ENCODE measurements at places on chromosomes 2 and 18.

DNA sequence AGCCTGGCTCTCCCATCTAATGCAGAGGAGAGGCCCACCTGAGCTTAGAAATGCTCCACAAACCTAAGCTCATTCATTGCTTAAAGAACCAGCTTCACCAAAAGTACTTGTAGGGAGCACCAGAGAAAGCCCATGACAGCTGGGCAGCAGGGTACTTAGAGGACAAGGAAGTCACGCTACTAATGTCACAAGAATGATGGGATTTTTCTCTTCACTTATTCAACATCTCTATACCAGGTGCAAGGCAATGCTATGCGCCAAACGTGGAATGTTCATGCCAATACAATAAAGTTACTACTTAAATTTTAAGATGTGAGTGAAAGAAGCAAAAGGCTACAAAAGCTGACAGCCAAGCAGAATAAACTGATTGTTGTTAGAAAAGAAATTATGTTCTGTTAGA lies 36.0 kb downstream of the LONRF2 start:
- DNase-seq = no peak

DNA sequence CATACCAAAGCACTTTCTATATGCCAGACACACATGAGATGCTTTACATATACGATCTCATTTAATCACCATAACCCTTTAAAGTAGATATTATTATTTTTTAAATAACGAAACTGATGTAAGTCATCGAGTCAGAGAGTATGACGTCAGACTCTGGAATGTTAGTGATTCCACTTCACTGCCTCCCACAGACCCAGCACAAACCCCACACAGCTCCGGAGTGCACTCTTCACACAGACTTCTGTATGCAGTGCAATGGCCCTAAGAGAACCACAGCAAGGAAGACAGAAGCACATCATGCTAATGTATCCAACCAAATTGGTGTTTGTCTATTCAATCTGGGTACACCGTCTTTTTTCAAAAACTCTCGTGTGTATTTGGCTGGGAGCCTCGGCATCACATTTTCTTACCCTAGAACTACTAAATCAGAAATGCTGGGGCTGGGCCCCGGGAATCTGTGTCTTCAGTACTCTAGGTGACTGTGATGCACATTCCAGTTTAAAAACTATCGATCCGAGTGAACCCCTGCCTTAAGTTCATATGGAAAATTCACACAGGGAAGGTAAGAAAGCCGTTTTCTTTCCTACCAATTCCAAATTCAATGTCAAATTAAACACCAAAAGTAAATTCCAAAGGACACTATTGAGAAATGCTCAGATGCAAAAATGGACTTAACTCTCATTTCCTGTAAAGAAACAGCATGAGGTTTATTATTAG lies 117.7 kb upstream of the ACVR1C start:
- DNase-seq = no peak

DNA sequence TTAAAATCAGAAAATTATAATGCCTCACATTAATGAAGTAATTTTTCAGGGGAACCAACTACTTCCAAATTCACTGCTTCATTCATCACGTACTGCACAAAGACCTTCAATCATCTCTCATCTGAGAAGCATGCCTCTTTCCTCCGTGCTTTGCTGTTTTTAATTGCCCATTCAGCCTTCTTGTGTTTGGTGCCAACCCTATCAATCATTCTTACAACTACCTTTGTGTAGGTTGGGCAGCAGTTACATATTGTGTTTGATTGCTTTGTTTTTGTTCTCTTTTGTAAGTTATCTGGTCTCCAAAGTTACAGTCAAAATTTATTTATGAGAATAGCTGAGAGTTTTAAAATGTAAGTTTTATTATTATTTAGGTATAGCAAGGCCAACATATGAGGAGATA lies 549.0 kb upstream of the SLC8A1 start:
- DNase-seq = no peak

DNA sequence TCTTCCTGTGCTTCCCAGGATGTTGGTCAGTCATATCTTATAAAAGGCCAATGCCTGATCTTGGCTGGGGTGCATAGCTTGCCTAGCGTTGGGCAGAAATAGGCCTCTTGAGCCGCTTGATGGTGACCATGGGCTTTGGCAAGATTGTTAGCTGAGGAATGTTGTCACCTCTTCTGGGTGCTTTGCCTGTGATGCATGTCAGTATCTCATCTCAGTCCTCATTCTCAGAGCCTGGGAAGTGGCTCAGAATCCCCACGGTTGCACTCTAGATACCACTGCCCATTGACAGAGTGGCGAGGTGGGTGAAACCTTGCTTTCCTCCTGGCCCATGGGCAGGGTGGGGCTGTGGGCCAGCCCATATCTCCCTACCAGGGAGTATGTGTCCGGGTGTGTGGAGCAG lies 79.2 kb upstream of the MGAT5 start:
- no peak for DNase-seq

DNA sequence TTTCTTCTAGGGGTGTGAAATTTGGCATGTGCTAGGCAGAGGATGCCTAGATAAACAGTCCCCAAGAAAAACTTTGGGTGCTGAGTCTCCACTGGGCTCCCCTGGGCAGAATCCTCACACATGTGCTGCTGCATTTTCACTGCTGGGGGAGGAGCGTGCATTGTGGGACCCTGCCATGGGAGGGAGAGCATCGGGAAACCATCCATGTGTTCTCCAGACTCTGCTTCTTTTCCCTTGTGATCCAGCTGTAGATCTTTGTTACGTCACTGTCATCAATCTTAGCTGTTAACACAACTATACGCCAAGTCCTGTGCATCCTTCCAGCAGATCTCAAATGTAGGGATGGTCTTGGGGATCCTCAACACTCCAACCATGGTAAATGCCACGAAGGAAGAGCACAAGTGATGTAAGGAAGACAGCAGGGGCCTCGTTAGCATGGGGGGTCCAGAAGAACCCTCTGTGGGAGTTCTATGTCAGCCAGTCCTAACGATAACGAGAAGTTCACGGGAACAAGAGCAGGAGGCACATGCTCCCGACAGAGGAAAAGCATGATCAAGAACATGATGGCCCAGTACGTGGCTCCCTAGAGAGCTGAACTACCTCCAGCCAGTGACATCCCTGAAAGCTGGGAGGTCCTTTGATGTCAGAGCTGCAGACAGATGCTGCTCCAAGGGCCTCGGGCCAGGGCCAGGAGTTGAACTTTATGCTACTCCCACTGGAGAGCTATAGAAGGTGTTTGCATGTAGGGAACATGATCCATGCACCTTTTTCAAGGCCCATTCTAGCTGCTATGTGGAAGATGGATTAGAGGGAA lies 41.1 kb upstream of the NPAS2 start:
- no peak for DNase-seq

GRCh38 chr2:97718942-97719341 lies 5.6 kb downstream of the ZAP70 start:
- DNase-seq = no peak

DNA sequence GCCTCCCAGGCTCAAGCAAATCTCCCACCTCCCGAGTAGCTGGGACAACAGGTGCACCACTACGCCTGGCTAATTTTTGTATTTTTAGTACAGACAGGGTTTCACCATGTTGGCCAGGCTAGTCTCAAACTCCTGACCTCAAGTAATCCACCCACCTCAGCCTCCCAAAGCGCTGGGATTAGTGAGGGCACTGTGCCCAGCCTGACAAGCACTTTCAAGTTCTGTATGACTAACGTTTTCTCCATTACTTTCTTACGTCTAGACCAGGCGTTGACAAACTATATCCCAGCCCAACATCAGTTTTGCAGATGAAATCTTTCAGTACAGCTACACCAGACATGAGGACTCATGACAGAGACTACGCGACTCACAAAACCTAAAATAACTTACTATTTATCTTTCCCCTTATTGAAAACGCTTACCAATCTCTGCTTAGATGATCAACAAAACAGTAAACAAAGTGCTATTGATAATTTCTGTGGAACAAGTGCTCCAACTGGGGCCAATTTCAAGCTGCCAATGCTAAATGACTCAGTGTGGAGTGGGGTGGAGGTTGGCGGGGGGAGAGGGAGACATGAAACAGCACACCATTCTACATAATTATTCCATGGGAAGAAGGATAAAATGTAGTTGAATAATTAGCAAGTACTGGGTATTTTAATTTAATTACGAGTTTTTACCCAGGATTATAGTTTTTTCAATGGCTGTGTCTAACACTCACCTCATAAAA lies 59.1 kb downstream of the SAP130 start:
- DNase-seq = no peak

DNA sequence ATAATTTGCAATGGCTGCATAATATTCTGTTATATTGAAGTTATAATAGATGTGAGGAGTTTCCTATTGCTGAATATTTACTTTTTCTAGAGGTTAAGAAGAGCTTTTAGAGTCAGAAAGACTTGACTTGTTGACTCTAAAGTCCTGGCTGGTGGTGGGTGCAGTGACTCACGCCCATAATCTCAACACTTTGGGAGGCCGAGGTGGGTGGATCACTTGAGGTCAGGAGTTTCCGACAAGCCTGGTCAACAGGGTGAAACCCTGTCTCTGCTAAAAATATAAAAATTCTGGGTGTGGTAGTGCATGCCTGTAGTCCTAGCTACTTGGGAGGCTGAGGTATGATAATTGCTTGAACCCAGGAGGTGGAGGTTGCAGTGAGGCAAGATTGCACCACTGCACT lies 33.9 kb upstream of the ATIC start:
- DNase-seq = no peak

DNA sequence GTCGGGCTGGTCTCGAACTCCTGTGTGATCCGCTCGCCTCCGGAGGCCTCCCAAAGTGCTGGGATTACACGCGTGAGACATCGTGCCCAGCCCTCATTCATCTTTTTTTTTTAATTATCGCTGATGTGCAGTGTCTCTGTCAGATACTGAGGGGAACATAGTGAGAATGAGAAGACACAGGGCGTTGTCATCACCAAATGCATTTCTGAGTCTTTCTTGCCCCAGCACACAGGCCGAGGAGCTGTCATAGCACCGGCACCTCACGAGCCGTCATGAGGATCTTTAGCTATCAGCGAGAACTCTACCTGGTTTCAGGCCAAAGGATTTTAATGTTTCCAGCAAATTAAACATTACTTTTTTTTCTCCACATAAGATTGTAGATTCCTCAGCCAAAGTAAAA lies 548.0 kb upstream of the SOX11 start:
- DNase-seq = no peak

DNA sequence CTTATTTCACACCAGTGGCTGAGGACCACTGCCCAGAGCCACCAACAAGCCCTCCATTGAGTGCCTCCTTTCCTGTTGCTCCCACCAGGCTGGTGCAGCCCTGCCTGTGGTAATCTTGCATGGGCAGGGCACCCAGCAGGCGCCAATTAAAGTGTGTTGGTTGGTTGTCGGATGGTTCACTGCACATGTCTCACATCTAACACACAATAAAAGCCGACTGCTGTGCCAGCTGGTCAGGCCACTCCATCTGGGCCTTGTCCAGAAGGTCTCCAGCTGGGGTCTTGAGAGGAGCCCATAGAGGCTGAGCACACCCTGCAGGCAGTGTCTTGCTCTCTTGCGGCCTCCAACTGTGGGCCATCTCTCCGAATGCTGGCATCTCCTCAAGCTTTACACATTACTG lies 494.8 kb upstream of the KLHL29 start:
- DNase-seq = no peak

GRCh38 chr2:132403146-132403545 lies 13.5 kb upstream of the GPR39 start:
- no peak for DNase-seq

- DNase-seq = no peak
These were observed 40.3 kb downstream of the SESTD1 start for GRCh38 chr2:179224361-179224760.

GRCh38 chr2:195619590-195619989 lies 37.4 kb upstream of the SLC39A10 start:
- no peak for DNase-seq

GRCh38 chr2:171745141-171745540 lies 57.9 kb downstream of the DYNC1I2 start:
- DNase-seq = no peak

DNA sequence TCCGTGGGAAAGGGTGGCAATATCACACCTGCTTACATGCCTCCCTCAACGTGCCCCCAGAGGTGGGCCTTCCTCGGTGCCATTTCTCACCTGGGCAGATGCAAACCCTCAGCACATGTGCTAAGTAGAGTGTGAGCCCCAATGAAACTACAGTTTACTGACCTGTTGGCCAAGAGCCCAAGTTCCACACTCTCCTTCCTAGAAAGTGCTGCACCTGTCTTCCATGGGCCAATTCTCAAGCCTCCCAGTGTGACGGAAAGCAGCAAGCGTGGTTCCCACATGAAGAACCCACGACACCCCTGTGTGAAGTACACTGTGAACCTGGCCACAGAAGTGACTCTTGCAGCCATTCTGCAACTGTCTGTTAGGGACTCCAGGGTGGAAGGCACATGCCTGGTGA lies 73.7 kb downstream of the UXS1 start:
- no peak for DNase-seq

DNA sequence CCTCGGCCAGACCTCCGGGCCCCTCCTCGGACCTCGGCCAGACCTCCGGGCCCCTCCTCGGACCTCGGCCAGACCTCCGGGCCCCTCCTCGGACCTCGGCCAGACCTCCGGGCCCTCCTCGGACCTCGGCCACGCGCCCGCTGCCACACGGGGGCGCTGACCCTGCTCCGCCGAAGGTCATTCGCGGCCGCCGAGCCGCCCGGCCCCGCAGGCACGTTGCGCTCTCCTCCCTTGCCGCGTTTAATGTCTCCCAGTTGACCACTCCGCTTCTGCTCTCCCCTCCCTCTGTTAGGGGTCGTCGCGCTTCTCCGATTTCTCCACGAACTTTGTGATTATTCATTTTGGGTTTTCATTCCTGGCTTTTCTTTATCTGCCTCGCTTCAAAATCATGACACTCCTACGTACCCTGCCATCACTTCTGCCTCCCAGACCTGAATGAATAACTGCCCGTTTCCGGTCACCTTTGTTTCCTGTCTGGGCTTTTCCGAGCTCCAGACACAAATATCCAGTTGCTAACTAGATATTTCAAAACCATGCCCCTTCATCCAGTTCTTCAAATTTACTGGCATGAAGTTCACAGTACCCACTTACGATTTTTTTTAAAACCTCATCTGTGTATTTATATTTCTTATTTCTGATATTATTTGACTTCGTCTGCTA lies 14.8 kb upstream of the COLEC12 start:
- no peak for DNase-seq

DNA sequence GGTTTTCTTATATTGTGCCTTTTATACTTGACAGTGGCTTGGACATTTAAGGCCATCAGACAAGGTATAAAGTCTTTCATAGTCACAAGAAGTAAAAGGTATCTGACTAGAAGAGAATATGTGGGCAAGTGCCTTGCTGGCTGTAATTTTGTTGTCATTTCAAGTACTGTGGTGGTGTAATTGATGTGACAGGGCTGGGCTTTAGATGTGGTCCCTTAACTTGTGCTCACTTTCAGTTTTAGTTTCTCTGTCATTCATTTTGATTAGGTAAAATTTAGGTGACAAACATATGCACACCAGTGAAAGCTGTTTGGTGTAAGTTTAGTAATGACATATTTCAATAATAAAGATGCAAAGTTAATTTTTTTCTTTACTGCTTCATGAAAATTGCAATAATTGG lies 31.2 kb upstream of the TBR1 start:
- DNase-seq = no peak

GRCh38 chr2:197904446-197904845 lies 100.1 kb downstream of the PLCL1 start:
- DNase-seq = no peak

- no peak for DNase-seq
These were observed 80.0 kb downstream of the GPR39 start for GRCh38 chr2:132496555-132496954.

GRCh38 chr2:167833294-167833693 lies 414.1 kb downstream of the STK39 start:
- no peak for DNase-seq

Measured in stimulated activated CD4-positive, alpha-beta T cell treated with anti-CD3 and anti-CD28 coated beads, Interleukin-1b, Interleukin-23, amount 100 ng/mL, for 1 hour (primary cell).